CD4-positive, alpha-beta memory T cell (primary cell): ENCODE measurements at places on chromosomes 16 and 17. TPM values are rescaled to one million over a fixed set of nuclear protein-coding genes. Genes with fewer than 3 reads are reported as not detected.

DNA sequence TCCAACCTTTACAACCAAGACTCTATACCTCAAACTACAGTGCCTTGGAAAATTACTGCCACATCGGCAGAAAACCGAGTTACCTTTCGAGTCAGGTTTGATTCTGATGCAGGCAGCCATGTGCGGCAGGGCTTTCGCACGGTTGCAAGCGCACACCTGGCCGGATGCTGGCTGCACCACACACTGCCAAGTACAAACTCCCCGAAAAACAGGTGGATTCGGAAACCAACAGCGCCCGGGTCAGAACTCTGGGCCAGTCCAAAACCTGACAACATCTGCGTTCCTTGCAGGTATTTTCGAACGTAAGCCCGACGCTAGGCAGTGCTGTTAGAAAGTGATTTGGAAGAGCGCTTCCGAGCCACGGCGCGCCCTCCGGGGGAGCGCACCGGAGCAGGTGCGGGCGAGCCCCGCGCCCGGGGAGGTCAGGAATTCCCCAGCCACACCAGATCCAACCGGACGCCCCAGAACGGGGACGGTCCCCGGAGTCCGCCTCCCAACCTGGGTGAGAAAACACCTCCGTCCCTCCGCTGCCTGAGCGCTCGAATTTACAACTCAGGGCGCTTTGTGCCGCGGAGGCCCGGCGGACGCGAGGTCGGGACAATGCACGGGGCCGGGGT is 1.2 kb downstream of the USP7 start:
- peak; percentile 83 for DNase-seq

DNA sequence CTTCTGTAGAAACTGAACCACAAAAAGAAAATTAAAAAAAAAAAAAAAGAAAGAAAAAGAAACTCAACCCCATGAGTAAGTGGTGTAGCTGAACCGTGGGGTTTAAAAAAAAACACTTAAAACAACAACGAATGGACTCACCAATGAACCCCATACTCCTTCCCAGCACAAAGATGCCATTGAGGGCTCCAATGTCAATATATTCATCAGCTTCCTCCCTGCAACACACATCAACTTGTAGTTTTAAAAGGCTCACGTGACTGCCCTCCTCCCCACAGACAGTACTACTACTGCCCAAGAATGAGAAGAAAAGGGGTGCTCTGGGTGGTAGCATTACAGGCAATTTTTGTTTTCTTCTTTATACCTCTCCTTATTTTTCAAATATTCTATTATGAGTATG is 3.3 kb upstream of the KLHL11 start:
- DNase-seq = no peak

- no peak for DNase-seq
Observed at GRCh38 chr16:50831751-50832150, 89.9 kb downstream of the CYLD start.

DNA sequence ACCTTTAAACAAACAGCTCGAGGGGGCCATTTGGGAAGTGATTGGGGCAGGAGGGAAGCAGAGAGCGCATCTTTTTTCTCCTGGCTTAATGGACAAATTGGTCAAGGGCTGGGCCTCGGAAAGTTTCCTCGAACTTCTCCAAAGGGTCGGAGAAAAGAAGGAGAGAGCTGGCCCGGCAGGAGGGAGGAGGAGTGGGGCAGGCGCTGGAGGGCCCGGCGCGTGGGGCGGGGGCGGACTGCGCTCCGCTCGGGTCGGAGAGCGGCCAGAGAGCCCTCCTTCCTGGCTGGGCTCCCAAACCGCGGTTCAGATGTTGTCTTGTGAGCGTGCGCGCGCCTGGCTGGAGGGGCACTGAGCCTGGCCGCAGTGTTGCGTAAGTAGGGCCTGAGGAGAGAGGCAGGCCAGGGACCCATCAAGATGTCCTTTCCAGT is 1.2 kb downstream of the MMP2 start:
- DNase-seq = no peak

DNA sequence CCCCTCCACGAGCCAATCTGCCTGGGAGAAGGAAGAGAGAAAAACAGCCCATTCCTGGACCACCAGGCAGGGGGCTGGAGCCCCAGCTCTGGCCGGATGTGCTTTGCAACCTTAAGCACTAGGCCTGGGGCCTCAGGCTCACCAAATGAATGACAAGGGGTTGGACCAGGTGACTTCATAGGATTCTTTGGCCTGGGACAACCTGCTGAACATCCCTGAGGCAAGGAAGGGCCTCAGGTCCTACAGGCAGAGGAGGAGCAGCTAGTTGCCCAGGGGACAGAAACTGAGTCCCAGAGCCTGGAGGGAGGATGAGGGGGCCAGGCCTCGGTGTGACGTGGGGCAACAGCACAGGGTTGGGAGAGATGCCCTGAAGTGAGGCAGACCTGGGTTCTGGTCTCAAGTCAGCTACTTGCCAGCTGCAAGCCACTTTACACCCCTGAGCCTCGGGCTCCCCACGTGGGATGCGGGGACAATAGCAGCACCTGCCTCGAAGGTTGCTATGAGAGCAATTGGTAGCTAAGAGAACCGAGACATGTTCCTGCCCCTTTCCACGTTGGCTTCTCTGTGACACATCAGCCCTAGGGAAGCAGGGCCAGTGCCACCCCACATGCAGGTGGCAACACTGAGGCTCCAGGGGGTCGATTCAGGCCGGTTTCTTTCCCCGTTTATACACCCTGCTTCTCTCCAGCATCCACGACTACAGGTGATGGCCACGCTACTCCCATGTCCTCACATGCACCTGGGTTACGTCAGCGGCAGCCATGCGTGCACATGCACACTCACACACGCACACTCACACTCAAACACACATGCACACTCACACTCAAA is 42.6 kb downstream of the CFAP20 start:
- no peak for DNase-seq

GRCh38 chr16:50711862-50712559 is 18.6 kb downstream of the NOD2 start:
- no peak for DNase-seq

GRCh38 chr16:71645450-71645849 is 19.5 kb downstream of the MARVELD3 start:
- DNase-seq = no peak

DNA sequence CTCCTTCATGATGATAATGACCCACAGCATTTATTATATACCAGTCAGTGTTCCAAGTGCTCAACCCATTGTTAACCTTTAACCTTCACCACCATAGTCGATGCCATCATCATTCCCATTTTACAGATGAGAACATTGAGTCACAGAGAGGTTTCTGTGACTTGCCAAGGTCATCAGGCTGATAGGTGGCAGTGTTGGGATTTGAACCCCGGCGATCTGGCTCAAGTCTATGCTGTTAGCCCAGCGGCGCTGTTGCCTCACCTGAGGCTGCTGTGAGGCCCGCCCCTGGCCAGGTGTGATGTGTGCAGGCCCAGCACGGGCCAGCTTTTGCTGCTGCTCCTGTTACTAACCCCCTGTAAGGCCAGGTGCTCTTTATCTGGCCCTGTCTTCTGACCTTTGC is 101.2 kb downstream of the OR1D5 start:
- DNase-seq = no peak

GRCh38 chr16:77853161-77853560 is 64.8 kb downstream of the VAT1L start:
- DNase-seq = no peak

- DNase-seq = peak; percentile 71
Observed at GRCh38 chr17:50169121-50169764, 3.4 kb downstream of the SGCA start.

GRCh38 chr16:57559072-57559790 is 16.8 kb downstream of the ADGRG5 start:
- DNase-seq = no peak

- DNase-seq = peak; percentile 52
Observed at GRCh38 chr16:49407873-49408550, 34.4 kb downstream of the C16orf78 start.

DNA sequence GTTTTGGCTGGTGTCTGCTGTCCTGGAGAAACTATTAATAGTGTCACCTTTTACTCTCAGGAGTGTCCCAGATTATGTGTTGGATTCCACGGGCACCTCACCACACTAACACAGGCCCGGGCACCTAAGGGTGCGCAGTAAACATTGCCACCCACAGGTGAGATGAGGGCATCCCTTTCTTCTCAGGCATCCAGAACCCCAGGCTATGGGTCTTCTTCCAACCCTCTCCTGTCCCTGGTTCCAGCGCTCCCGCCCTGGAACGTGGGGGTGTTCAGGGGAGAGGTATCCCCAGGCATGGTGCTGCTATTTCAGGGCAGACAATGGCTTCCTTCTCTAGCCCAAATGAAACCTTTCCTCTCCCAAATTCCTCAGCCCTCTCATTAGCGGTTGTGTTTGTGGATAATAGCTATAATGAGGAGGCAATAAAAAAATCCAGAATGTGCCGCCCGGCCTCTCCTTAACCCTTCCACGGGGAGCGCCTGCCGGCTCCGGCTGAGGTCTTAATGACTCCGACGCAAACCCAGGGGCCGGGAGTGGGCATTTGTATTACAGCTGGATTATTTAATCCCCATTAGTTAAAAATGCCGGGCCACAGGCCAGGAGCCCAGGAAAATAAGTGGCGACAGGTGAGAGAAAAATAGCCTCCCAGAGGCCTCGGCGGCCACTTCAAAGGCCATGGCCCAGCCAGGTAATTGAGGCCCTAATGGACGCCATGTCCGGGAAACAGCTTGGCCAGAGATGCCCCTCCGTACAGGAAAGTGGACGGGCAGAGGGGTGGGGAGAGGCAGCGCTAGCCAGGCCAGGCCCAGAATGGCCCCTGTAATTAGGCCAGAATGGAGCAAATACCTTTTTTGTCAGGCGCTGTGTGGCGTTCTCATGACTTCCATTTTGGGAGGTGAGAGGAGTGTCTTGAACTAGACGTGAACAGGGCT is 102.8 kb downstream of the IRX5 start:
- DNase-seq = no peak

DNA sequence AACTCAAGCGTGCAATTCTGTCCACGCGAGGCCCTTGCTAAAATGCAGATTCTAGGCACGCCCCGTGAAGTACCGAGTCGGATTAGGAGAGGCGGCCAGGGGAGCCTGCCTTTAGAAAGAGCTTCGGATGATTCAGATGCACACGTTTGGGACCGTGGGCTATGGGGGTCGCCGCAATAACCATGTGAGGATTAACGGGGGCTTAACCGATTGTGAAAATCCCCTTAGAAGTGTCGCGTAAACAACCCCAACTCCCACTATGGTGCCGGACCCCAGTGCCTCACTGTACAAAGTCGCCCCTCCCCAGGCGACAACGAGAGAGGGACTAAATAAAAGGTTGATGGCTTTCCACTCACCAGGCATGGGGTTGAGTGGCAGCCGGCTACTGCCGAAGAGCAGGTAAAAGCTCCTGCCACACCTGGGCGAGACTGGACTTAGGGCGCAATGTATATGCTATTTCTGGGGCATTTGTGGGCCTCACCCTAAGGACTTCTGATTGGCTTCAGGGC is 635 bp upstream of the SP2 start:
- no peak for DNase-seq

DNA sequence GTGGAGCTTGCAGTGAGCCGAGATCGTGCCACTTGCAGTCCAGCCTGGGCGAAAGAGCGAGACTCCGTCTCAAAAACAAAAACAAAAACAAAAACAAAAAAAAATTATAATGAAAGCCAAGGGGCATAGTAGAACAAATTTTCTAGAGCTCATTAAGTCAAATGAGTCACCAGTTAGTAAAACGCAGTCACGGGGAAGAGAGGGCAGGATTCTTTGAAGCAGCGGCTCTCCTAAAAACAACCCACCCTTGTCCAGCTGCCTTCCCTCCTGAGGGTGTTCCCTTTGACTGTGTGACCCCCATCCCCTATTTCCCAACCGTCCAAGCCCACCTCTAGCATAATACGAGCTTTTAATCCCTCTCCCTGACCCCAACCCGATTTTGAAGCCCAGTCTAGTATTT is 44.1 kb upstream of the STH start:
- no peak for DNase-seq

GRCh38 chr17:69069226-69069750 is 8.6 kb upstream of the ABCA9 start:
- no peak for DNase-seq

Gene CNGB1
- not detected for total RNA-seq

Gene CDT1
- total RNA-seq = 0.17 TPM

Gene CCDC43
- total RNA-seq = 17.9 TPM

Gene HOXB5
- not detected for total RNA-seq

Gene PDP2
- total RNA-seq = 19.3 TPM

Gene PYDC1
- not detected for total RNA-seq

Gene TMEM235
- total RNA-seq = not detected

Gene NUPR1
- not detected for total RNA-seq

Gene TMEM231
- total RNA-seq = 2.4 TPM

Gene CHD9NB
- not detected for total RNA-seq

Gene ZNF423
- not detected for total RNA-seq
